Umbilical cord (tissue), 2 donors: ENCODE measurements at places on chromosomes 4 and X. TPM values are rescaled to one million over a fixed set of nuclear protein-coding genes. Genes with fewer than 3 reads are reported as not detected.

- no peak for DNase-seq
These were observed 350.9 kb downstream of the RPA4 start for GRCh38 chrX:97234471-97235081.

GRCh38 chr4:41507291-41507947 lies 30.5 kb upstream of the LIMCH1 start:
- DNase-seq: no peak

- DNase-seq: no peak
These were observed 136.7 kb downstream of the APBB2 start for GRCh38 chr4:41077628-41078027.

DNA sequence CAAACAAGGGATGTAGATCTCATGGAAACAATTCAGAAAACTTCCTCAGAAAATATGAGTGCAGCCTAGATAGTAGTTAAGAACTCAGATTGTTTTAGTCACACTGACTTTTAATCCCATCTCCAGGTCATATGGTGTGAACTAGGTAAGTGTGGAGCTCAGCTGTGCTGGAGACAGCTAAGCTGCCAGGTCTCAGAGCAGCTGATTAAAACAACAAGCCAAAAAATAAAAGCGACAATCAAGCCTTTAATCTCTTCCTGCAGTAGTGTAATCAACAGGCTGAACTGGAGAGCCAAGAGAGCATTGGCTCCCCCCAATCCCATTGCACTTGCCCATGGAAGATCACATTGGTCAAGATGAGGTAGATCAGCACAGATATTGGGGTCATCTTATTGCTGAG lies 98.3 kb upstream of the ATOH1 start:
- DNase-seq: no peak

DNA sequence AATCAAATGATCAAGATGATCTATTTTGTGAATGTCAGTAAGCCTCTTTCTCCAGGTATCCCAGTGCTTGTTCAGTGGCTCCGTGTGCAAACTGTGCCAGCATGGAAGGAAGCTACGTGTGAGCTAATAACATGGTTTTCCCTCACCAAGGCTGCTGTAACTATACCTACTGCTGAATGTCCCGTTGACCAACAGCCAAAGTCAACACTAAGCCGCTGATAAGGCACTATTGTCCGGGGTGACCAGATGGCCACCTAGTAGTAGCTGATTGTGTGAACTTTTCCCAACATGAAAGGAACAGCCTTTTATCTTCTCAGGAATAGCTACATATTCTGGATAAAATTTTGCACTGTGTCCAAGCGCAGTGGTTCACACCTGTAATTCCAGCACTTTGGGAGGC lies 58.0 kb upstream of the ABCG2 start:
- no peak for DNase-seq

- DNase-seq: no peak
These were observed 46.2 kb downstream of the PDS5A start for GRCh38 chr4:39931441-39931901.

Gene NDST3
- total RNA-seq: 6.5 TPM
